PC-9 (cell line): ENCODE measurements at places on chromosomes 7 and 10. TPM values are rescaled to one million over a fixed set of nuclear protein-coding genes. Genes with fewer than 3 reads are reported as not detected.

DNA sequence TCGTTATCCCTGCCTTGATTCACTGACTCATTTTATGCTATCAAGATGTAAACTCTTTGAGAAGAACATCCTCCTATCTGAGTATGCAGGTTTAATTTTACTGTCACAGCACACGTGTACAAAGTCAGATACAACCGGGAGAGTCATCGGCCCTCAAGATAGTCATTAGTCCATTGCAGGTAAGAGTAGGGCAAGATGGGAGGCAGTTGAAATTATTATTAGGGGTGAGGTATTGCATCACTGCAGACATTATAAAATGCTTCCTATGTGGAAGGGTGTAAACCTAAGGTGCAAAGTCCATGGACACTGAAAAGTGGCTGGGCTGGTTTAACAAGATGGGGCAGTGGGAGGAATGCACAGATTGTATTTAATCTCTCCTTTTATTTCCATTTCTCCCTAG lies 113.7 kb downstream of the ARL4A start:
- peak; percentile 73 for DNase-seq

BTBD16 gene
- 0.28 and 0.37 TPM in 2 replicates for total RNA-seq

COL28A1 gene
- 0.83 and 2.2 TPM in 2 replicates for total RNA-seq

DNA sequence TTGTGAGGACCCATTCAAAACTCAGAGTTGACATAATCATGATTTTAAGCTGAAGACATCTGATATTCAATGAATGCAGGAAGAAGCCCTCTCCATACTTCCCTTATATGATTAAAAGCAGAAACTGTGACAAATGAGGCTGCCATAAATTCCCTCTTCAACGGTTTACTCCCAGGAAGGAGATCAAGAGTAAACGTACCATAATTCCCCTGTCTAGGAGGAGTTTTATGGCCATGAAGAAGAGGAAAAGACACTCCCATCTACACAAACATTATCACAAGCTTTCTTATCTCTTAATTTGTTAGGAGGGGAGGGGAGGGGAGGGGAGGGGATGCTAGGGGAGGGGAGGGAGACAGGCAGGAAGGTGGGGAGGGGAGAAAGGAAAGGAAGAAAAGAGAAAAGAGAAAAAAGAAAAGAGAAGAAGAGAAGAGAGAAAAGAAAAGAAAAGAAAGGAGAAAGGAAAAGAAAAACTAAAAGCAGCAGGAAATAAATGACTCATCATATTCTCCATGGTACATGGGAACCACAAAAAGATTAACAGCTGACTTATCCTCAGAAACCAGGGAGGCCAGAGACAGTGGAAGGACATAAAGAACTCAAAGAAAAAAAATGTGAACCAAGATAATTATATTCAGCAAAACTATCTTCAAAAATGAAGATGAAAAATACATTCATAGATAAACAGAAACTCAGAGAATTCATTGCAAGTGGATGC lies 121.6 kb downstream of the ALOX5 start:
- no peak for DNase-seq

DNA sequence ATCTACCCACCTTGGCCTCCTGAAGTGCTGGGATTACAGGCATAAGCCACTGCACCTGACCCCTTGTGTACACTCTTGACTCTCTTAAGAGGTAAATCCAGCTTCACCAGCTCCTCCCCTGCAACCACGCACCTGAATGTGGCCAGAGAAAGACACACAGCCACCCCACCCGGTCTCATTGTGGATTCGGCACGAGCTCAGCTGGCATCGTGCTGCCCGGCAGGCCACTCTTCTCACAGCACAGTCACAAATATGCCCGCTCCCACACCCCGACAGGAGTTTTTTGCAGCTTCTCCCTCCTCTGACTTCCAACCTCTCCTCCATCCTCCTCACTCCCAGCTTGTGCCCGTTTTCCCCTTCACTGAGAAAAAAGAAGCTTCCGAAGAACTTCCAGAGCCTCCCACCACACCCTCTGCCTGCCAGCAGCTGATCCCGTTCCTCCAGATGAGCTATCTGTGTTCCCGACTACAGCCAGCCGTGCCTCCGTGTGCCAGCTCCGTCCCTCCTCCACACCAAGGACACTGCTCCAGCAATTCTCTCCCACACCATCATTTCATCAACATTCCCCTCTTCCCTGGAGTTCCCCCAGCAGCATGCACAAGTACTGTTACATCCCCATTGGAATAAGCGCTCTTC lies 8.0 kb upstream of the SMARCD3 start:
- no peak for DNase-seq

DNA sequence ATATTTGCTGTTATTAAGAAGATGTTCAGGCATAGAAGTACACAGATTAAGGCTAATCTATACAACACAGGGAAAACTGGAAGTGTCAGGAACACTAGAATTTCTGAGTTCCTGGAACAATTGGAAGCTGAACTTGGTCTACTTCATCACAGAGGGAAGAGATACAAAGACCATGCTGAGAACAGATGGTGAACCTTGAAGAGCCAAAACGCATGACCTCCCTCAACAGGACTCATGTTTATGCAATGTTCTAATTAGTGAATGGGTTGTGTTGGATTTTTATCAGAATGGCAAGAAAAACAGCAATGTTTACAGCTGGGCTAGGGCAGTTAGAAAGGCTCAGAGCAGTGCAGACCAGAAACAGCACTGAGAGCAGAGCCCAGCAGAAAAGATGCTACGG lies 94.9 kb downstream of the SFMBT2 start:
- no peak for DNase-seq
